Lung (tissue), 17 donors: ENCODE measurements at places on chromosomes 7 and 10. TPM values are rescaled to one million over a fixed set of nuclear protein-coding genes. Genes with fewer than 3 reads are reported as not detected.

GRCh38 chr7:101377189-101377736 lies 14.6 kb downstream of the COL26A1 start:
- DNase-seq: no peak
- H3K4me3 ChIP-seq: no peak overlapping the region
- no peaks in the 10 kb centered on the region for H3K27me3 ChIP-seq
- H3K4me1 ChIP-seq: no peaks in the 10 kb centered on the region

DNA sequence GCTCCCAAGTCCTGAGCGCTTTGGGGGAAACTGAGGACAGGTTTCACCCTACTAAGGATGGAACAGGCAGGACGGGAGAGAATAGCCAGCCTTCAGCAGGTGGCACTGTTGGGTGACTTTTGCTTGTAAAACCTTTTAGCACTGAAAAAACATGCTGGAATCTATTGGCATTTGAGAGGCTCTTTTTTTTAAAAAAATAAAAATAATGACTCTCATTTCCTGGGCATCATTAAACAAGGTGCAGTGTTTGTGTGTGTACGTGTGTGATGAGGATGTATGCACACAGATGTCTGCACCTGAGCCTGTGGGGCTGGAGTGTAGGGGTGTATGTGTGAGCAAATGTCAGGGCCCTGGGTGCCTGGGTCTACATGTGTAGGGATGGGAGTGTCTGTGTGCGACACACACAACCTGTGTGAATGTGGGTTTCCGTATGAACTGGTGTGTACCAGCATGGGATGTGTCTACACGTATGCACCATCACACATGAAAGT lies 177.9 kb downstream of the RPS24 start:
- no peak overlapping the region for H3K27ac ChIP-seq
- H3K36me3 ChIP-seq: no peaks in the 10 kb centered on the region
- H3K4me1 ChIP-seq: peaks cover 9% of the 10 kb centered on the region
- DNase-seq: peak; percentile 77
- no peak overlapping the region for H3K4me3 ChIP-seq

GRCh38 chr7:14604606-14605005 lies 297.9 kb downstream of the DGKB start:
- no peaks in the 10 kb centered on the region for H3K27me3 ChIP-seq
- H3K36me3 ChIP-seq: no peaks in the 10 kb centered on the region
- H3K27ac ChIP-seq: no peak overlapping the region
- H3K4me3 ChIP-seq: no peak overlapping the region
- no peaks in the 10 kb centered on the region for H3K4me1 ChIP-seq
- no peak for DNase-seq

GRCh38 chr10:70335246-70335613 lies 47.2 kb downstream of the LRRC20 start:
- H3K36me3 ChIP-seq: peaks cover 8% of the 10 kb centered on the region
- peaks cover 12% of the 10 kb centered on the region for H3K4me1 ChIP-seq
- no peak overlapping the region for H3K4me3 ChIP-seq
- no peak for DNase-seq

GRCh38 chr7:11655163-11655562 lies 176.8 kb downstream of the THSD7A start:
- H3K27me3 ChIP-seq: no peaks in the 10 kb centered on the region
- H3K4me1 ChIP-seq: no peaks in the 10 kb centered on the region
- H3K36me3 ChIP-seq: no peaks in the 10 kb centered on the region
- H3K27ac ChIP-seq: no peak overlapping the region

DNA sequence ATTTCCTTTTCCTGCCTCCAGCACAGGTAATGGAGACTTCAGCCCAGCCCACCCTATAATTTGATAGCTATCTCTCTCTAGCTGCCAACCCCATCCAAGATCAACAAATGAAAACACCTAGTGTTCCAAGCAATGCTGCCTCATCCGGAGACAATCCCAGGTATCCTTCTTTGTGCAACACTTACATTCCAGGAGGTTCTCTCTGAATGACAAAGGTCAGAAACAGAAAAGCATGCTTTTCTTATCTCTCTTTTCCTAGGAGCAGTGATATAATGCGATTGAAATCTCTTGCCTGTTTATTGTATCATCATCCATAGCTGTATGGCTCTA lies 699.3 kb downstream of the INHBA start:
- H3K27ac ChIP-seq: no peak overlapping the region
- H3K4me1 ChIP-seq: no peaks in the 10 kb centered on the region
- no peaks in the 10 kb centered on the region for H3K36me3 ChIP-seq

GRCh38 chr7:3204526-3204925 lies 96.5 kb upstream of the SDK1 start:
- no peak for DNase-seq
- H3K27ac ChIP-seq: no peak overlapping the region
- no peaks in the 10 kb centered on the region for H3K27me3 ChIP-seq
- H3K36me3 ChIP-seq: no peaks in the 10 kb centered on the region
- no peak overlapping the region for H3K4me3 ChIP-seq

- H3K27me3 ChIP-seq: peaks cover 20% of the 10 kb centered on the region
- no peaks in the 10 kb centered on the region for H3K36me3 ChIP-seq
- peak; percentile 27 for DNase-seq
- H3K27ac ChIP-seq: no peak overlapping the region
These were observed 145.3 kb downstream of the DYNC1I1 start for GRCh38 chr7:95917634-95918033.

DNA sequence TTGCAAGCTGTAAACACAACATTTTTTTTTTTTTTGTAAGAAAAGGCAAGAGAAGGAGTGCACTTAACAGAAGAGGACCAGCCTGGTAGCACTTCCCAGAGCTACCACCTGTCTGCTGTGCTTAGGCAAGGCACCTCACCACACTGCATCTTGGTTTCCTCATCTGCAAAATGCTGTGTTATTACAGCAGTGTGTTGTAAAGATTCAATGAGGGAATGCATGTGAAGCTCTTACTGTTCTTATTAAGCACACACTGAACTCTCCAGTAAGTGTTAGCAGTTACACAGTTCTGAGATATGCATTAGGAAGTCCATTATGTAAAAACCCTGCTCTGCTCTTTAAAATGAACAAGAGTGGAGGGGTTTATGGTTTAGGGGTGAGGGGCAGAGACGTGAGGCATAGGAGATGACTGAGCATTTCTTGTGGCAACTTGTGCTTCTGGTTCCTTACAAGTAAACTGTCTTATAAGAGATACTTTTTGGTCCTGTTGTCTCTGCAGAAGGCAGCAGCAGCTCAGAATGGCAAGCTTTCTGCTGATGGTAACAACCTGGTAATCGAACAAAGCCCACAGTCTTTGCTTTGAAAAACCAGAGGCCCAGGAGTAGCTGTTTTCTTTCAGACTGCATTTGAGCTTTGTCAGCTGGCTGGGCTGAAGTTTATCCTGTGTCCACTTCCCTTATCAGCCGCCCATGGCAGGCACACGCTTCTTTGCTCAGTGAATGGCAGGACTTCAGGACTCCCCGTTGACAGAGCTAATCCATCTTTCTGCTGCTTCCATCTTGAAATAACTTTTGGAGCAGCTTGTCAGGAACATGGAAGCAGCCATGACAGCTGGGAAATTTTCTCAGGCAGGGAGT lies 98.8 kb upstream of the BMPER start:
- DNase-seq: peak; percentile 68
- peak overlapping the region; percentile 37 for H3K27ac ChIP-seq
- peaks cover 8% of the 10 kb centered on the region for H3K4me1 ChIP-seq
- no peaks in the 10 kb centered on the region for H3K27me3 ChIP-seq
- H3K4me3 ChIP-seq: no peak overlapping the region

- no peak overlapping the region for H3K4me3 ChIP-seq
- H3K4me1 ChIP-seq: peaks cover 8% of the 10 kb centered on the region
- H3K27me3 ChIP-seq: no peaks in the 10 kb centered on the region
- H3K36me3 ChIP-seq: no peaks in the 10 kb centered on the region
- no peak for DNase-seq
These were observed 526.4 kb downstream of the KIF20B start for GRCh38 chr10:90227786-90228185.

- DNase-seq: no peak
- H3K4me1 ChIP-seq: no peaks in the 10 kb centered on the region
- H3K27me3 ChIP-seq: no peaks in the 10 kb centered on the region
- no peaks in the 10 kb centered on the region for H3K36me3 ChIP-seq
- H3K4me3 ChIP-seq: no peak overlapping the region
These were observed 27.5 kb upstream of the ZCCHC24 start for GRCh38 chr10:79472951-79473350.

GRCh38 chr7:45394117-45394708 lies 180.0 kb upstream of the ADCY1 start:
- no peaks in the 10 kb centered on the region for H3K36me3 ChIP-seq
- DNase-seq: no peak
- H3K27me3 ChIP-seq: no peaks in the 10 kb centered on the region
- no peak overlapping the region for H3K27ac ChIP-seq
- no peak overlapping the region for H3K4me3 ChIP-seq
- H3K4me1 ChIP-seq: no peaks in the 10 kb centered on the region

DNA sequence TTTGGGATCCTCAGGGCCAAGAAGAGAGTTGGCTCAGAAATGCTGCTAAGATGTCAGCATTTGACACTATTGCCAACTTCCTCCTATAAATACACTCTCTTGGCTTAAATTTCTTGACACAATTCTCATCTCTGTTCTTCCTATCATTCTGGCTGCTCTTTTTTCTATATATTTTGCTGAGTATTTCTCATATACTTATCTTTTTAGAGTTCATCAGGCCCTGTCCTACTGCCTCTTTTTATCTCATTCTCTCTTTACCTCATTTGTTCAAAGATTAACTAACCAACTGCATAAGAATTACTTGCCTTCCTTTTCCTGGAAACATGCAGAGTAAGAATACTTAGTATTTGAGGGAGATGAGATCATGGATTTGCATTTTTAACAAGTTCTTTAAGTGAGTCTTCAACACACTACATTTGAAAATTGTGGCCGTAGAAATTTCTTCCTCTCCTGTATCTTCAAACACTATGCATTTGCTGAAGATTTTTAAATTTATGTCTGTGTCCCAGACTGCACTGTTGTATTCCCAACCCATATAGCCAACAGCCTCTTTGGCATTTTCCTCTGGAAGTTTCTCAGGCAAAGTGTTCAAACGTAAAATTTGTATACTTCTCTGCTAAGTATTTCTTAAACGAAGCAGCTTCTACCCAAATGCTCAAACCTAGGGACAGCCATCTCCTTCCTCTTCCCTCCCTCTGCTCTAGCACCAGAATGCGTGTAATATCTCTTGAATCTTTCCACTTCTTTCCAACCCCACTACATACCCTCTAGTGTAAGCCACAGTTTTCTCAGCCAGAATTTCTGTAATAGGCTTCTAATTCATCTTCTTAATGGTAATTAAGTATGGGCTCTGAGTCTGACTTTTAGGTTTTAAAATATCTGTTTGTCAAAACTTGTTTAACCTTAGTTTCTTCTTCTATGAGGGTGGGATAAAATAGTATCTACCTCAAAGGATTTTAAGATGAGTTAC lies 35.5 kb downstream of the ARL4A start:
- no peak overlapping the region for H3K27ac ChIP-seq
- H3K36me3 ChIP-seq: no peaks in the 10 kb centered on the region
- no peak for DNase-seq
- peaks cover 6% of the 10 kb centered on the region for H3K4me1 ChIP-seq

- no peak overlapping the region for H3K4me3 ChIP-seq
- no peak for DNase-seq
- H3K4me1 ChIP-seq: no peaks in the 10 kb centered on the region
- H3K27me3 ChIP-seq: no peaks in the 10 kb centered on the region
- H3K36me3 ChIP-seq: no peaks in the 10 kb centered on the region
These were observed 58.0 kb downstream of the LSMEM1 start for GRCh38 chr7:112538726-112539255.

- H3K4me1 ChIP-seq: no peaks in the 10 kb centered on the region
- no peak overlapping the region for H3K27ac ChIP-seq
- H3K27me3 ChIP-seq: no peaks in the 10 kb centered on the region
- H3K4me3 ChIP-seq: no peak overlapping the region
- DNase-seq: no peak
These were observed 26.7 kb downstream of the ABCB5 start for GRCh38 chr7:20642166-20642565.

DNA sequence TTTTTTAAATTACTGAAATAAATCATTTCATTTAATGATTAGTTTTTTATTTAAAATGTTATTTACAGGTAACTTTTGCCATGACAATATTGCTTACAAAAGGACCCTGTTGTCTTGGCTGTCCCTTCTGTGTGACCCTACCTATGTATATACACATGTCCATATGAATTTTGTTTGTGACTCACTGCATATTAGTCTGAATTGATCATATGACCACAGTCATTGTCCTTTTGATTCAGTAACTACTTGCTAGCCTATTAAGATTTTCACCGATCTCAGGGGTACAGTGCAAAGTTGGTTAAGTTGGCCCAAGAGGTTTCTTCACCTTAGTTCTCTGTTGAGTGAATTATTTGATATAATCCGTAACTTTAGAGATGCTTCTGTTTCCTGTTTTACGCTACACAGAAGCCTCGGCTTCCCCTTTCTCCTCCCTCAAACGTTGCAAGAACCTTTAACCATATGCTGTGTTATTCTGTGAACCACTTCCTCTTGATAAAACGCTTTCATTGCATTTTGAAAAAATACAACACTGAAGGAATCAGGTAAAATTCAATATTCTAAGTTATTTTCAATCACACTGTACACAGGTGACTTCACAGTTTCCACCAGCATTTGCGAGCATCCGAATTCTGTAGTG lies 43.9 kb downstream of the APBB1IP start:
- H3K4me3 ChIP-seq: no peak overlapping the region
- no peaks in the 10 kb centered on the region for H3K36me3 ChIP-seq
- no peak for DNase-seq
- no peak overlapping the region for H3K27ac ChIP-seq

GRCh38 chr10:80524190-80524909 lies 13.4 kb upstream of the SH2D4B start:
- H3K4me1 ChIP-seq: peaks cover 3% of the 10 kb centered on the region
- H3K27me3 ChIP-seq: no peaks in the 10 kb centered on the region
- no peak overlapping the region for H3K4me3 ChIP-seq
- no peak for DNase-seq
- no peaks in the 10 kb centered on the region for H3K36me3 ChIP-seq

DNA sequence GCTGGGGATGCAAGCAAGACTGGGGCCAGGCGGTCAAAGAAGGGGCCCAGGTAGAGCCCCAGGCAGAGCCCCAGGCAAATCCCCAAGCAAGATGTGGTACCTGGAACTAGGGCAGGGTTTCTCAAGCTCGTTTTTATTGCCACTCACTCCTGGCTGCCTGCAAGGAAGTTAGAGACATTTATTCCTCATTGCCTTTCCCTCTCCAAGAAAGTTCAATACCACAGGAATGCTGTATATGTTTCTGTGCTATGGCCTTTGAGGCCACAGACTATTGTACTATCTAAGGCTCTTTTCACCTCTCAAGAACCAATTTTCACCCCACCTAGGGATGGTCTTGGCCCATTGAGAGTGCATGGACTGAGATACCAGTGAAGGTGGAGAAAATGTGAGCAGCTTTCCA lies 71.3 kb downstream of the TACC2 start:
- no peaks in the 10 kb centered on the region for H3K27me3 ChIP-seq
- no peak for DNase-seq
- no peak overlapping the region for H3K27ac ChIP-seq
- no peak overlapping the region for H3K4me3 ChIP-seq
- H3K36me3 ChIP-seq: no peaks in the 10 kb centered on the region

GRCh38 chr7:45447296-45447695 lies 126.9 kb upstream of the ADCY1 start:
- no peak overlapping the region for H3K4me3 ChIP-seq
- no peak overlapping the region for H3K27ac ChIP-seq

The AGR2 gene
- 248 TPM for total RNA-seq

The NKX6-2 gene
- not detected for total RNA-seq

The ASAH2B gene
- total RNA-seq: 6.1 TPM

The WNT16 gene
- 0.09 TPM for total RNA-seq

The PPP1R3C gene
- 17.9 TPM for total RNA-seq

The MYO3A gene
- total RNA-seq: 5.7 TPM

The DNAJC12 gene
- total RNA-seq: 1.5 TPM

The FAM20C gene
- 17.3 TPM for total RNA-seq

The SYNPO2L gene
- total RNA-seq: 0.21 TPM

The CCDC201 gene
- not detected for total RNA-seq
